ENCODE measurements at places on chromosomes 5 and 9. TPM values are rescaled to one million over a fixed set of nuclear protein-coding genes. Genes with fewer than 3 reads are reported as not detected.

DNA sequence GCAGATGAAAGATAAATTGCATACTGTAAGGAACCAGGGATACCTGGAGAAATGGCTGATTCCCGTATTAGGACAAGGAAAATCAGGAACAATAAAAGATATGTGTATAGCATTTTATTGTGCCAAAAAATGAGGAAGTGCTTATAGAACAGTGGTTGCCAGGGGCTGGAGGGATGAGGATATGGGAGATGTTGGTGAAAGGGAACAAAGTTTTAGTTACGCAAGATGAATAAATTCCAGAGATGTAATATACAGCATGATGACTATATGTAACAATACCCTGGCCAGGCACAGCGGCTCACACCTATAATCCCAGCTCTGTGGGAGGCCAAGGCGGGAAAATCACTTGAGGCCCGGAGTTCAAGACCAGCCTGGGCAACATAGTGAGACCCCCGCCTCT, 101.8 kb downstream of the CDK5RAP2 start:
- H3K4me3 ChIP-seq = no peak overlapping the region
- peaks cover 6% of the 10 kb centered on the region for H3K4me1 ChIP-seq
- no peak for DNase-seq
- peaks cover 39% of the 10 kb centered on the region for H3K36me3 ChIP-seq
- no peaks in the 10 kb centered on the region for H3K27me3 ChIP-seq

DNA sequence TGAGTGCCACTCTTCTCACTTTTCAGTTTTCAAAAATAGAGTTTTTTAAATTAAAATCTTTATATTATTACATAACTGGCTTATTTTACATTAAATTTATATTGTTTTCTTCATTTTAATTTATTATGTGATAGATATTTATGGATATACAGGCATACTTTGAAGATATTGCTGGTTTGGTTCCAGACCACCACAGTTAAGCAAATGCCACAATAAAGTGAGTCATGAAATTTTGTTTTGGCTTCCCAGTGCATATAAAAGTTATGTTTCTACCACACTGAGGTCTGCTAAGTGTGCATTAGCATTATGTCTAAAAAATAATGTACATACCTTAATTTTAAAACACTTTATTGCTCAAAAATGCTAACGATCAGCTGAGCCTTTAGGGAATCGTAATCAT, 47.4 kb downstream of the NDUFS4 start:
- H3K36me3 ChIP-seq = peaks cover 42% of the 10 kb centered on the region
- H3K27me3 ChIP-seq = no peaks in the 10 kb centered on the region
- no peak overlapping the region for H3K4me3 ChIP-seq
- H3K27ac ChIP-seq = no peak overlapping the region
- peaks cover 21% of the 10 kb centered on the region for H3K4me1 ChIP-seq

- H3K36me3 ChIP-seq = no peaks in the 10 kb centered on the region
- no peaks in the 10 kb centered on the region for H3K4me1 ChIP-seq
- H3K27ac ChIP-seq = no peak overlapping the region
- H3K27me3 ChIP-seq = no peaks in the 10 kb centered on the region
Observed at GRCh38 chr5:150105928-150106615, 19.7 kb upstream of the CSF1R start.

DNA sequence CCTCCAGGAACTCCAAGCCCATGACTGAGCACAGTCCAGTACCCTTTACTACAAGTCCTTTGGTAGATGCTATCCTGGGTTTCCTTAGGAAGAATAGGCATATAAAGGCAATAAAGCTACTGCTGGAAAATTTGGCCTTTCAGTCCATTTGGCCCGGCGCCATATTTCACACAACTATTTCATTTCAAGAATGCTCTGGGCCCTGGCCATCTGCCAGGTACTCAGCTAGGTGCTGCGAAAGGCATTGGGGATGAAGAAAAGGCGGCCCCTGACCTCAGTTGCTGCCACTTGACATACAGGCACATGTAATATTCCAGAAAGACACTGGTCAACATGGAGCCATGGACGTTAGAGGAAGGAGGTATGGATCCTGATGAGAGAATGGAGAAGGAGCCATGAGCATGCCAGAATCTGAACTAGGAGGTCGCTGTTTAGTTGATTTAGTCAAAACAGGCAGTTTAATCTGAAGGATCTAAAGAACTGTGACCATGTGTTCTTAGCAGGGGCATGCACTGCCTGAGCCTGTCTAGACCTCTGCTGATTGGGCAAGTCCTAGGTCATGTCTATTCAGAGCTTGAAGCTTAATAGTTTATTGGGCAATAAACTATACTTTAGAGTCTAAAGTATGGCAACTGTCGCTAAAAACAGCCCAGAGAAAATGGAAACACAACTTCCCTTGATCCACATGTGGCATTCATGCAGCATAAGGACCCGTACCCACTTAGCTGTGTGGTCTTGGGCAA, 149.3 kb downstream of the MELK start:
- no peaks in the 10 kb centered on the region for H3K36me3 ChIP-seq
- H3K4me1 ChIP-seq = no peaks in the 10 kb centered on the region
- no peak overlapping the region for H3K4me3 ChIP-seq

DNA sequence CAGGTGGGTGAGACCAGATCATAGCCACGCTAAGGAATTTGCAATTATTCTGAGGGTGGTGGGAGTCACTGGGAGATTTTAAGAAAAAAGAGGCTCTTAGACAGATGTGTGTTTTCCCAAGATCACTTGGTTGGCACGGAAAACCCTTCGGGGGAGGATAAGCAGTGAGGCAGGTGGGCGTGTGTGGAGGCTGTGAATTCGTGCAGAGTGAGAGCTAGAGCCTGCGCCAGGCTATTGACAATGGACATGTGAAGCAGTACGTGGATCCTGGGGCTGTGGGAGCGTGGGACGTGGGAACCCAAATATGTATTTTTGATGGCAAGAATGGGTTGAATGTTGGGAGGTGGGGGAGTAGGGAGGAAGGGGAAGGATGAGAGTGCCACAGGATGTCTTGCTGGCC, 19.4 kb downstream of the MVB12B start:
- H3K4me1 ChIP-seq = peaks cover 8% of the 10 kb centered on the region
- peaks cover 24% of the 10 kb centered on the region for H3K36me3 ChIP-seq
- no peak for DNase-seq
- no peaks in the 10 kb centered on the region for H3K27me3 ChIP-seq
- no peak overlapping the region for H3K4me3 ChIP-seq
- H3K27ac ChIP-seq = no peak overlapping the region

DNA sequence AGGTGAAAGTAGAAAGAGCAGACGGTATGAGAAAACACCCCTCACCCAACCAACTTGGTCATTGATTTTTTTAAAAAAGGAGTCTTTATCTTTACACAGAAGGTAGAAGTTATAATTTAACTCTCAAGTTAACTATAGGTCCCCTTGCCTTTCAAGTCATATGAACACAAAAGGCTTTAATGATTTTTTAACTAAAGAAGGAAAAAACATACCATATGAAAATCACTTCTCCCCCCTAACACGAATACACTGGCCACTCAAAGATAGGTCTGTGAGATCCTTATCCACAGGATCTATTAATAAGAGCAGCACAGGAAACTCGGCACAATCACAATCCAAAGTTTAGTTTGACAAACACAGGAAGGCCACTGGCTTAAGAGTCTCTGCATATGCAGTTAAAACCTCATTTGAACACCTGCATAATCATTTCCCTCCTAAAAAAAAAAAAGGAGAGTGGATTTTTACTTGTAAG, 138.0 kb downstream of the ENC1 start:
- no peak overlapping the region for H3K4me3 ChIP-seq
- no peaks in the 10 kb centered on the region for H3K4me1 ChIP-seq
- no peak for DNase-seq

The ELOVL7 gene
- total RNA-seq = 0.18 TPM

DNA sequence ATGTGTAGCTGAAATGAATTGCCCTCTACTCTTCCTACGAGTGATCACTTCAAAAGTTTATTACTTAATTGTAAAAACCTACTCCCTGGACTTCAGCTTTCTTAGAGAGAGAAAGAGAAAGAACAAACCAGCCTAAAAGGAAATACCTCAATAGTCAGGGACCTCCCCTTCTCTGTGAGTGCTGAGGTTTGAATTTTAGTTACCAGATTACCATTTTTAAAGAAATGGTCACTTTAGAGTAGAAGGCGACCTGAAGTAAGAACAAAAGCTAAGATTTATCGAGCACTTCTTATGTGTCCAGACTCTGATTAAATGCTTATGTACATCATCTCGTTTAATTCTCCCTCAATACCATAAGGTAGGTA, 11.3 kb downstream of the RAPGEF1 start:
- H3K27ac ChIP-seq = peak overlapping the region; percentile 92
- H3K27me3 ChIP-seq = no peaks in the 10 kb centered on the region
- H3K36me3 ChIP-seq = peaks cover 29% of the 10 kb centered on the region

The NKD2 gene
- 2.3 TPM for total RNA-seq

- no peak overlapping the region for H3K27ac ChIP-seq
- DNase-seq = no peak
- no peaks in the 10 kb centered on the region for H3K36me3 ChIP-seq
Observed at GRCh38 chr9:121294866-121295661, 27.1 kb downstream of the GSN start.

DNA sequence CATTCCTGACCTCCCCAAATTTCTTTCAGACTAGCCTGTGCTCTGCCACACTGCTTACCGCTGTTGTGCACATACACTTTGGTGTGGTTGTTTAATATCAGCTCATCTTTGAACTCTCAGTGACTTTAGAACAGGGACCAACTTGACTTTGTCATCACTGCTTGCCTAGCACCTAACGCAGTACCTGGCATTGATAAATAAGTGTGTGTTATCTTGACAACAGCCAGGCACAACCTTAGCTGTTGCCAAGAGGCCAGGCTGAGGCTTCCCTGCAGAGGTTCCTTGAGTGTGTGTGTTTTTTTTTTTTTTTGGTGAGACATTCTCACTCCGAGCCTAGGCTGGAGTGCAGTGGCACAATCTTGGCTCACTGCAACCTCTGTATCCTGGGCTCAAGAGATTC, 41.0 kb upstream of the SLC28A3 start:
- no peak overlapping the region for H3K27ac ChIP-seq
- no peaks in the 10 kb centered on the region for H3K36me3 ChIP-seq
- no peak overlapping the region for H3K4me3 ChIP-seq
- H3K27me3 ChIP-seq = peaks cover 7% of the 10 kb centered on the region
- no peaks in the 10 kb centered on the region for H3K4me1 ChIP-seq

DNA sequence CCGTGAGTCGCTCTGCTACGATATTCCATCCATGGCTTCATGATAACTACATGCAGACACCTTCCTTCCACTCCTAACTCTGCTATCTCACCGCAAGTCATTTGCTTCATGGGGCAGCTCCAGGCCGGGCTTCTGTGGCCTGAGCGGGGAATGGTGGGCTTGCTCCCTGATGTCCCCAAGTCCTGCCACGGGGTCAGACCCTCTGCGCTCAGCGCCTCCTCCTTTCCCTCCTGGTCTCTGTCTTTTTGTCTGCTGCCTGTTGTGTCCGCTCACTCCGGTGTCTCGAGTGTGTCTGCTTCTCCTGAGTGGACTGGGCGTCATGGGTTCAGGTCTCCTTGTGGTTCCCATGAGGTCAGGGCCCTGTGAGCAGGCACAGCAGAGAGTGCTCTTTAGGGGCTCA, 139.6 kb downstream of the CACNA1B start:
- H3K36me3 ChIP-seq = no peaks in the 10 kb centered on the region
- H3K4me1 ChIP-seq = no peaks in the 10 kb centered on the region
- no peak for DNase-seq
- no peak overlapping the region for H3K4me3 ChIP-seq

DNA sequence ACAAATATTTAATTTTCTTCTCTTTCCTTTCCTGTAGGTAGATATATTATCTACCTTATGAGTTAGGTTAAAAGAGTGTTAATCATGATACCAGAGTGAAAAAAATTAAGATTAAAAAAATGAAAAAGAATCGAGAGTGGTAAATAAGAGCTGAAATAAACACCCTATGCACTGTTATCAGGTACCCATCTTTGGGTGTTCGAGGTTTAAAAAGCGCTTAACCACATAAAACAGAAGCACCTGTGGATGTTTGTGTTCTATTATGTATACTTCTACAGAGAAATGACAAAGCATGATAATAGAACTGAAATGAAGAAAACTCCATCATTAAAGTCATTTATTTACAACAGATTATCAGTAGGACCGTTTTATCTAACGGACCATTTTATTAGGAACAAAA, 25.7 kb upstream of the GCNT4 start:
- H3K27me3 ChIP-seq = no peaks in the 10 kb centered on the region
- no peaks in the 10 kb centered on the region for H3K36me3 ChIP-seq
- DNase-seq = no peak

GRCh38 chr5:81268521-81269196, 32.7 kb upstream of the ZCCHC9 start:
- peaks cover 18% of the 10 kb centered on the region for H3K4me1 ChIP-seq
- no peaks in the 10 kb centered on the region for H3K27me3 ChIP-seq
- DNase-seq = no peak

- no peaks in the 10 kb centered on the region for H3K36me3 ChIP-seq
- H3K27ac ChIP-seq = no peak overlapping the region
- H3K4me1 ChIP-seq = no peaks in the 10 kb centered on the region
Observed at GRCh38 chr5:164233791-164234190, 728.4 kb downstream of the MAT2B start.

The SPINK13 gene
- not detected for total RNA-seq

Measured in activated CD8-positive, alpha-beta T cell treated with anti-CD3 and anti-CD28 coated beads for 36 hours (primary cell).